Stimulated activated CD4-positive, alpha-beta T cell treated with anti-CD3 and anti-CD28 coated beads, Interleukin-1b, Interleukin-23, amount 100 ng/mL, for 48 hours (primary cell): ENCODE measurements at places on chromosomes 11 and 22.

DNA sequence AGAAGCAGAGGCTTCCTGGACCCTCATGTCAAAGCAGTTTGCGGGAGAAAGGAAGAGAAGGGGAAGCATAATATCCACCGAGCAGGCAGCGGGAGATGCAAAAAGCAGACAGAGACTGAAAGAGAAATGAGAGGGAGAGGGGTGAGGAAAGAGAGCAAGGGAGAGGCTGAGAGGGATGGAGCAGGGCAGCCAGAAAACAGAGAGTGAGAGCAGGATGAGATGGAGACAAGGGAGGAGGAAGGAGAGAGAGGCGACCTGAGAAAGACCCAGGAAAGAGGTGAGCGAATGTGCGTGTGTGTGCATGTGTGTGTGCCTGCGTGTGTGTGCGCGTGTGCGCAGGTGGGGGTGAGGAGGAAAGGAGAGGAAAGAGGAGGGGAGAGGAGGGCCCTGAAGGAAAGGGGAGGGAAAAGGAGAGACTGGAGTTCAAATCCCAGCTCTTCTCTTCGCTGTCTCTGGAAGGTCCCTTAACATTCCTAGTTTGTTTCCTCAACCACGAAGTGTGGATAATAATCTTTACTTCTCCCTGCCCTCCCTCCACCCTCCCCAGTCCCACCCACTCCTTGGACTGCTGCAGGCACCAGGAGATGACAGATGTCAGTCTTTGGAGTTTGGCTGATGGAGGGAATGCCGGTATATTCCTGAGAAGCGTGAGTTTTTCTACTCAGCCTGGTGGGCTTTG lies 67.9 kb downstream of the ISX start:
- DNase-seq = no peak

GRCh38 chr22:38601221-38601764 lies 31.3 kb upstream of the DMC1 start:
- no peak for DNase-seq

GRCh38 chr11:71284525-71285092 lies 32.2 kb upstream of the SHANK2 start:
- DNase-seq = no peak

GRCh38 chr11:118938491-118939403 lies 13.0 kb upstream of the BCL9L start:
- no peak for DNase-seq

- DNase-seq = no peak
Measured at GRCh38 chr11:95605271-95605940, 184.2 kb downstream of the FAM76B start.

- DNase-seq = no peak
Measured at GRCh38 chr11:70503468-70504221, 105.3 kb downstream of the CTTN start.

DNA sequence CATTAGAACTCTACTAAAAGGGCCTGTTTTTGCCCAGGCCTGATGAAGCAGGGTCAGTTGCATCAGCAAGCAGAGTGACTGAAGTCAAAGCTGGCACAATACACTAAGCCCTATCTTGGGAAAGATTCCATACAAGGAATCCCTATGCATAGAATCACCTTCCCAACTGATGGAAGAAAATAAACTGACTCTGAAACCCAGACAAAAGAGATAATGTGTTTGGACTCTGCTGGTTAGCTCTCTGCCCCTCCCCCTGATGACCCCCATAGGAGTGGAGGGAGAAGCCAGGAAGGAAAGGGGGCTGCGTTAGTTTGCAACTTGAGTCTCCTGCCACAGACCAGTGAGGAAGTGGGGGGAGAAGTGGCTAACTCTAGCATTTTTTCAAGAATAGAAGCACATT lies 32.9 kb downstream of the GALNT18 start:
- DNase-seq = no peak

- DNase-seq = no peak
Measured at GRCh38 chr11:68214173-68215086, 1.3 kb upstream of the KMT5B start.

DNA sequence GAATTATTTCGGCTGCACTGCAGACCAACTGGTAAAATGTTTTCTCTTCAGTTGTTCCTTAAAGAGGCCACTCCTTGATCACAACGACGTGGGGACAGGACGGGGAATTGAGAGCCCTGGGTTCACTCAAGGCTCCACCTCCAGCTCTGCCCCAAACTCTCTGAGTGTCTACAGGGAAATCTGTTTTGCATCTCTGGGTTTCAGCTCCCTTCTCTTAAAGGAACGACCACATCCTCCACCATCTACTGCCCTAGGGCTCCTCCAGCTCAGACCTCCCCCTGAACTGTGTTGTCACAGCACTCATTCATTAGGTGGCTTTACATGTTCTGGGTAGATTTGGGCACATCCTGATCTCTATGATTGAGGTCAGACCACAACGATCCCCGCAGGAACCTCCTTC lies 5.1 kb upstream of the PPFIA1 start:
- no peak for DNase-seq

- DNase-seq = no peak
Measured at GRCh38 chr22:26585104-26585790, 4.7 kb downstream of the TPST2 start.

DNA sequence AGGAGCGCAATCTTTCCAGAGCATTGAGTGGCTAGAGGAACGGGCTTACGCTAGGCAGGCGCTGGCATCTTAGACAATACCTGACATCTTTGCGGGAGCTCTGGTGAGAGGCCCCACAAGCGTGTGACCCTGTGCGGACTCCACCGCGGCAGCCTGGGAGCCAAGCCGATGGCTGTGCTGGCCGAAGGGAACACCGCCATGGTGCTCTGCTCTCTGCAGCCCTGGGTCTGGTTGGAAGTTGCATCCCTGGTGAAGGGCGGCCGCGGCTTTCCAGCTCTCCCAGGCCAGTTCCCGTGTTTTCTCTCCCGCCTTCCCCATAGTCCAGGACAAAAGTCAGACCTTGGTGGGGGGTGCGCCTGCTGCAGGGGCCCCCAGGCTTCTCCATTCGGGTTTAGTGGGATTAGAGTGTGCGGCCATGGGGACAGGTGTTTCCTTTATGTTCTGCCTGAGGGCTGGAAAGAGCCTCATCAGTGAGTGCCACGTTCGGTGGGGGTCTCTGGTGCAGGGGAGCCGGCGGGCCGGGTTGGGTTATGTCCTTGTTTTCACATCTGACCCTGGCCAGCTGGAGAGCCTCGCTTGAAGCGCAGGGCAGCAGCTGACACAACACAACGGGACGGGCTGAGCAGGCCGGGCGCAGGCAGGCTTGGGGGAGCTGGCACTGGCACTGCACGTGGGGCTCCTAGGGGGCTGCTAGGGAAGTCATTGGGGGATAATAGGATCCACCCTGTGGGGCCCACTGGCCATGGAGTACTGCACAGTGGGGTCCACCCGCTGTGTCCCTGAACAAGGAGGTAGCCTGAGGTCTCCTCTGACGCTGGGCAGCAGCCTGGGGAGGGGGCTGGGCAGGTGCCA lies 94.8 kb downstream of the KCNQ1 start:
- DNase-seq = peak; percentile 0

GRCh38 chr11:1844221-1845094 lies 5.7 kb downstream of the TNNI2 start:
- DNase-seq = peak; percentile 46

DNA sequence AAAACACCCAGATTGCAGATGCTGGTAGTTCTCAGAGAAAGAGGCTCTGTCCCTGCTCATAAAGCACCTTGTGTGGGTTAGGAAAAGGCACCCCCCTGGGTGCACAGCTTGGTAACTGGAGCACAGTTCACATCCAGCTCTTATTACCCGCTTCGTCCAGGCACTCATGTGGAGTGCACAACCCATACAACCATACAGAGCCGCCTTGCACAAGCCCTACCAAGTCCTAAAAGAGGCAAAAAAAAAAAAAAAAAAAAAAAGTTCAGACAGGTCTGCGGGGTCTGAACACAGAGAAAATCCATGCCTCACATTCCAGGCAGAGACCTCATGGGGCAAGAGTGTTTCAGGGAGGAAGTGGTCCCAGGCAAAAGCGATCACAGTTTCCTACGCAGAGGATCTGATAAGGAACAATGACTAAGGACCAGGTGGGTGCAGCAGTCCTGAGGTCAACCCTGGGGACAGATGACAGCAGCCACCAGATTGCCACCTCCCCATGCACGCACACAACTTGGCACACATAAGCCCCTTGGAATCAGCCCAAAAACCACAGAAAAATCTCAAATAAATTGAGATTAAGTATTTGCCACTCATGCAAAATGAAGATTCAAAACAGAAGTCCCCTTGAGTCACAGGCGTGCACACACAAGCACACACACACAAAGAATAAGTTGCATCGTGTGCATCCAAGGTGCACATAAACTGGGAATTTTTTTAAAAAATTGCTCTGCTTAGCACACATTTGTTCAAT lies 12.3 kb downstream of the MB start:
- peak; percentile 13 for DNase-seq

- no peak for DNase-seq
Measured at GRCh38 chr11:72445423-72445822, 11.1 kb upstream of the CLPB start.

GRCh38 chr11:67996622-67997474 lies 7.0 kb downstream of the UNC93B1 start:
- DNase-seq = peak; percentile 59

DNA sequence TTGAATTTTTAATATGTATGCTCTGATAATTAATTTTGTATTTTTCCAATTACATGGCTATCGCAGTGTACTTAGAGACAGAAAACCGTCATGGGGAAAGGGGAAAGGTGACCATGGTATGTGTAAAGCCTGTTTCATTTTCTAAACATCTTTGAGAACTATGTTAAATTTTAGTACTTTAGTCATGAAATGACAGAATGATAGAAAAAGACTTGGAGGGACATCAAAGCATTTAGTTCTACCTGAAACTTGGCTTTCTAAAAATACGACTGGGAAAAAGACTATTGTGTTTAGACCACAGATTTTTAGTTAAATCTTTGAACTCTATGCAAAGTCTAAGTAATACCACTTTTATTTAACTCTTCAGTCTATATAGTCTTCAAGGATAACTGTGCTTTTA lies 54.1 kb downstream of the MAML2 start:
- DNase-seq = no peak

GRCh38 chr11:44388828-44389657 lies 79.1 kb upstream of the ALX4 start:
- DNase-seq = no peak

GRCh38 chr11:74133436-74133835 lies 37.4 kb downstream of the C2CD3 start:
- DNase-seq = no peak

- no peak for DNase-seq
Measured at GRCh38 chr11:115623021-115623451, 118.8 kb upstream of the CADM1 start.

DNA sequence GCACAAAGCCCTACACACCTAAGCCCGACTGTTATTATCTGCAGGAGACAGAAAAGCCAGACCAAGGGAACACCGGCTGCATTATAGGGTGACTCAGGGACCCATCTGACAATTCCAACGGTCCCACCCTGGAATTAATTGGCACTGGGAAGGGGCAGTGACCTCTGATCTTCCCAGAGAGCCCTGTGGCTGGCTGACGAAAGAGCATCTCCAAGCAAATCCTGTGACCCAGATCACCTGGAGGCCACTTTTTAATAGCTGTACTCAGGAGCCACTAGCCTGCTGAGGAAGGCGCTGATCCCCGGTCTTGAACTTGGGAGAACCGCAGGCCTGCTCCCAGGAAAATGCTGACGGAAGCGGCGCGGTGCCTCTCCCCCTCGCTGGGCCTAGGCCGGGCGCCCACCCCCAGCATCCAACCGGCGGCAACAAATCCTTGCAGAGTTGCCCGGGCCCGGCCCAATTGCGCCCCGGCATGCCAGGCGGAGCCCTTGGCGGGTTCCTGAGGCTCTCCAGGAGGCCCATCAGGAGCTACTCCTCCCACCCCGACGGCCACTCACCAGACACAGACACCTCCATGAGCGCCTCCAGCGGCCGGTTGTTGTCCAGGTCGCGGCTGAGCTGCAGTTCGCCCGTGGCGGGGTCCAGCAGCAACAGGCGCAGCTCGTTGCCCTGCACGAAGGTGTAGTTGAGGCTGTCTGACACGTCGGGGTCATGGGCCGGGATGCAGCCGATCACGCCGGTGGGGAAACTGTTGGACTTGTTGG lies 4.2 kb downstream of the CELSR1 start:
- DNase-seq = no peak

DNA sequence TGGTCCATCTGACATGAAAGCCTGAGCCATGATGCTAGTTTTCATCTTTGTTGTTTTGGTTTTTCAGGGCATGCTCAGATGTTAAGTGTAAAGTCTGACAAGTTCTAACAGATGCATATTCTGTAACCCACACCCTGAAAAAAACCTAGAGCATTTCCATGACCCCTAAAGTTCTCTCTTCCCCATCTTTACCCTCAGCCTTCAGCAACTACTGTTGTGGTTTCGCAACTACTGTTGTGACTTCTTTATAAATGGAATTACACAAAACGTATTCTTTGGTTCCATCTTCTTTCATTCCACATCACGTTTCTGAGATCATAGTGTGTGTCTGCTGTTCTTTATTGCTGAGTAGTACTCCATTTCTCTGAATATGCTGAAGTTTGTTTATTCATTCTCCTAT lies 65.1 kb upstream of the LDLRAD3 start:
- DNase-seq = no peak

DNA sequence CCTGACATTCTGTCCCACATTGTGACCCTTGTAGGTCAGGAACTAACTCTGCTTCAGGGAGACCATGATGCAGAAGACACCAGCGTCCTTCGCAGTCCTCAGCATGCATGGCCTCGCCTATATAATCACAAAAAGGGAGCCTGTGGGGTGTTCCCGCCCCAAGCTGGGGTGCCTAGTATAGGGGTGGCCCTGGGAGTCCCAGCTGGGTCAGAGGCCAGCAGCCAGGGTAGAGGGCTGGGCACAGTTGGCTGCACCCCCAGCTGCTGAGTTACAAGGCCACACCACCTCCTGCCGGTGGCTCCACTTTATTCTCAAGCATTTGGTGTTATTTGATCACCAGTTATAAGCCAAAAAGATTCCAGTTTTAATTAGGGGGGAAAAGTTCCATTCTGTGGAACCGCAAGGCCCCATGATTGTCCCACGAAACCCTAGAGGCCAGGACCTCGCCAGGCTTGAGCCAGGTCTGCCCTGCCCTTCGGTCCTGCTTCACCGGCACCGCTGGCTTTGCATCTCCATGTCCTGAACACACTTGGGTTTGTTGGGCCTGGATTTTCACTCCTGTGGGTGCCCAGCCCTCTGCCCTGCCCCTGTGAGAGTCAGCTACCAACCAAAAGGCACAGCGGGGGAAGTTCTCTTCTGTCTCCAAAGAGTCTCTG lies 15.0 kb upstream of the GNB1L start:
- no peak for DNase-seq

DNA sequence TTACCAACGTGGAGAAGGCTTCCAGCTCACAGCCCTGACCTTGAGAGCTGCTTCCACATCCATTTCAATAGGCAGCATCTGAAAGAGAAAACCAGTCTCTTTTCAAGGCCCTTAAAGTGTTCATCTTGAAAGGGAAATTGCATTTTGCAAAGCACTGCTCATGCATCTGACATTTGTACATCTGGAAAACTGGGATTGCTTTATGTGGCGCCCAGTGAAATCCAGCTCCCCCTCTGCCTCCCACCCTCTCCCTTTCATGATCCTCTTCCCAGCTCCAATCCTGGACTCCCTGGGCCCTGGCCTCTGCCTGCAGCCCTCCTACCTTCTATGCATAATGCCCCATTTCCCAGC lies 17.4 kb downstream of the TP53AIP1 start:
- DNase-seq = no peak

- no peak for DNase-seq
Measured at GRCh38 chr11:76791861-76792260, 8.7 kb downstream of the TSKU start.

GRCh38 chr22:47269516-47270088 lies 507.2 kb downstream of the TBC1D22A start:
- no peak for DNase-seq
